ENCODE measurements at places on chromosomes 16 and 17. TPM values are rescaled to one million over a fixed set of nuclear protein-coding genes. Genes with fewer than 3 reads are reported as not detected.

DNA sequence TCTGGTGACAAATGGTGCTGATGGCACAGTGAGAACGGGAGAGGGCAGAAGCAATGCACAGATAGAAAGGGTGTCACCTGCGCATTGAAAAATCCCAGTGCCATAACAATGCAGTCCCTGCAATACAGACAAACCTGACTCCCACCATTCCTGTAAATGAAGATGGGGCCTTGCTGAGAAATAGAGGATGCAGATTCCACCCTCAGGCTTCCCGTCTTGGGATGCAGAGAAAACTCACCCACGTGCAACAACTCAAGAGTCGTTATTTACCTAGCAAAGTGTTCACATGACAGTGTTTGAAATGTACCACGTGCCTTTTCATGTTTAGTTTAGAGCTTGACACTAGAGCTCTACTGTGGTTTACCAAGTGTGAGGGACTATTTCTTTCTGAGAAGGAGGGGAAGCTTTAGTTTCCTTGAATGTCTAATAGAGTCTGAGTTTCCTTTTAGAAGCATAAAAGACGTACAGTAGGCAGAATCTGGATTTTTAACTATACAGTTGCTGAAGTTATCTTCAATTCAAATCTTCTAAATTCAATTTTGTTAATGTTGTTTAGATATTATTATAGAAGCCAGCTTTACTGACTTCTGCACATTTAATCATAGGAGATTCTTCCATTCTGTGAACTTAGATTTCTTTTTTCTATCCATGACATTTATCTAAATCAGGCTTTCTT lies 35.6 kb downstream of the WWOX start:
- no peak overlapping the region for H3K4me3 ChIP-seq
- no peaks in the 10 kb centered on the region for H3K36me3 ChIP-seq
- H3K27me3 ChIP-seq: no peaks in the 10 kb centered on the region
- peaks cover 4% of the 10 kb centered on the region for H3K4me1 ChIP-seq
- H3K27ac ChIP-seq: no peak overlapping the region

- no peaks in the 10 kb centered on the region for H3K27me3 ChIP-seq
- H3K4me1 ChIP-seq: no peaks in the 10 kb centered on the region
- no peak overlapping the region for H3K27ac ChIP-seq
- no peak overlapping the region for H3K4me3 ChIP-seq
- H3K36me3 ChIP-seq: no peaks in the 10 kb centered on the region
These were observed 186.0 kb downstream of the GRIN2A start for GRCh38 chr16:9996221-9996620.

- H3K36me3 ChIP-seq: no peaks in the 10 kb centered on the region
- no peaks in the 10 kb centered on the region for H3K4me1 ChIP-seq
- no peak for DNase-seq
- no peak overlapping the region for H3K27ac ChIP-seq
These were observed 954.5 kb upstream of the SOX9 start for GRCh38 chr17:71166311-71166710.

DNA sequence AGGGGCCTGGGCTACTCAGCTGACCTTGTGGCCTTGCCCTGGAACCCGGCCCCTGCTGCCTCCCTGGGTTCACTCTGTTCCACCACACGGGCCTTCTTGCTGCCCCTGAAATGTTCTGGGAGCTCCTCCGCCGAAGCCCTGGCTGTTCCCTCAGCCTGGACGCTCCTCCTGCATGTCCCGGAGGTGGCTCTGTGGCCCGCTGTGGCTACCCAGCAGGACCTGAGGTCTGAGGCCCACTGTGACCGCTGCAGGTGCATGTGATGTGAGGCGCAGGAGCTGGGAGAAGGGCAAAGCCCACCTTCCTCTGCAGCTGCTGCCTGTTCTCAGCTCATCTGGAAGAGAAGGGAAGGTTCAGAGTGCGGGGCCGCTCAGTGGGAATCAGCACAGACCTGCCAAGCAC lies 38.9 kb upstream of the ACSF3 start:
- no peak for DNase-seq
- no peaks in the 10 kb centered on the region for H3K36me3 ChIP-seq
- H3K4me3 ChIP-seq: no peak overlapping the region
- H3K4me1 ChIP-seq: peaks cover 8% of the 10 kb centered on the region
- H3K27ac ChIP-seq: no peak overlapping the region

DNA sequence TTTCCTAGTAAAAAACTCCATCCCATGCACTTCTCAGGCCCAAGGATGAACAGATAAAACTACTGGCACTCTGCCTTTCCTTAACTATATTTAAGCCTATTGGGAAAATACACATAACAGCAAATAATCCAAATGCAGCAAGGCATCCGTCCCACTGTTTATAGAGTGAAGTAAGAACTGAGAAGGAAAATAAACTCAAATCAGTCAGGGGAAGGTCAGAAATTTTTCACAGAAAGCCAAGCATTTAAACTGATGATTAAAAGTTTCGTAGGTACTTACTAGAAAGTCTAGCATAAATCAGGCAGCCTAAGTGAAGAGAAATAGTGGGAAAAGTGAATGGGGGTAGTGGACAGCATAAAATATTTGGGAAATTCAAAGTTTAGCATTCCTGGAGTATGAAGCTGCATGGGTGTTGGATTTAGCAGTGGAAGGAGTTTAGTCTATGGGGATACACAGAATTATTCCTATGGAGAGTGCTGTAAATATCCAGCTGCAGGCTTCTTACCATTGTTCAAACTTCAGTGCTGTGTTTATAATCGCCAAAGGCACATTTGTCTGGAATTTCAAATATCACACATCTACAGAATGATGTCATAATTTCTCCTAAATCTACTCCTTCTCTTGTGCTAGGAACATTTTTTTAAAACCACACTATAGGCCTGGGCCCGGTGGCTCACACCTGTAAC lies 1131.0 kb upstream of the GOT2 start:
- H3K27ac ChIP-seq: no peak overlapping the region
- H3K4me3 ChIP-seq: no peak overlapping the region
- no peaks in the 10 kb centered on the region for H3K27me3 ChIP-seq
- no peaks in the 10 kb centered on the region for H3K4me1 ChIP-seq
- no peaks in the 10 kb centered on the region for H3K36me3 ChIP-seq

The DHRS7C gene
- not detected for polyA plus RNA-seq

The CCDC92B gene
- polyA plus RNA-seq: not detected
